ENCODE measurements at places on chromosomes 2 and 18.

- DNase-seq: no peak
Measured at GRCh38 chr18:39188278-39188677, 1622.7 kb upstream of the CELF4 start.

- DNase-seq: no peak
Measured at GRCh38 chr18:36355511-36355910, 58.0 kb downstream of the FHOD3 start.

DNA sequence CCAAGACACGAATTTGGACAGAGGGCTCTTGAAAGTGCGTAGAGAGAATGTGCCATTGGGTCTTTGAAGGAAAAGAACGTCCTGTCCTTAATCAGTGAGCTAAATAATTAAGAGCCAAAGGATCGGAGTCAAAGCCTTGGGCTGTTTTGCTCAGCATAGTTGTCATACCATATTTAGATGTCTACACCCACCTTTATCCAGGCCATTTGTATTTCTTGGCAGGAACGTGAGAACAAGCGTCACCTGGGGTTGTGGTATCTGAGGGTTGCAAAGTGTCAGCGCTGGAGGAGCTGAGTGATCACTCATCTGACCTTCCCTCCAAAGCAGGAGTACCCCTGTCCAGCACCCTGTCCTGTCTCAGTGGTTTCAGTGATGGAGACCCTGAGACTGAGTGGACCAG, 4.5 kb downstream of the LPIN1 start:
- no peak for DNase-seq

- peak; percentile 13 for DNase-seq
Measured at GRCh38 chr2:18752667-18753422, 163.5 kb upstream of the NT5C1B start.

DNA sequence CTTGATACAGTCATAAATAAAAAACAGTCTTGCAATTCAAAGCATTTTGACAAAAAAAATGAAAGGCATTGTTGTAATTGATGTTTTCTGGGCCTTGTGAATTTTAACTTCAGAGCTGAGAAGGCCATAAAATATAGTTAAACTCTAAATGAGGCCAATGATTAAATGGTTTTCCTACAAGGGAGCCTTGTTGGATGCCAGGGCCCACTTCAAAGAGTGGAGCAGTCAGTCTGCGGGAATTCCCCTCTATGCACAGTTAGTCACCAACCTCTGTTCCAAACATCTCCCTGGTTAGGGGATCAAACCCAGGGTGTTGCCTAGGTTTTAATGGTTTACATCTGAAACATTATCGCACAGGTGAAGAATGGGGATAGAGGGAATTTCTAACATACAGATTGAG, 143.4 kb downstream of the NCKAP5 start:
- no peak for DNase-seq

DNA sequence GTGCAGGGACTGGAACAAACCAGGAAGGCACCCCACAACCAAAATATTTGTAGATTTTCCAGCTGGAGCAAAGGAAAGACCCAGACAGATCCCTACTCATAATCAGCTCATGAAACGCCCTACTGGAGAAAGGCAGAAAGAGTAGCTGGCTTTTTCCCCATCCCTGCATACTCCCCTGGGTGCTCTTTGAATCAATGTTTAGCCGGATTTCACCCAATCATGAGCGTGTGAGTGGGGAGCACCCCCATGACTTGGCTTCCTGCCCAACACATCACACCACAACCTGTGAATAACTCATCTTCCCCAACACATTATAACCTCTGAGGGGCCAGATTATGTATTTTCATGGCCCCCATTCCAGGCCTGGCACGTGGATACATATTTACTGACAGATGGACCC, 35.1 kb upstream of the SLC14A1 start:
- no peak for DNase-seq

- DNase-seq: no peak
Measured at GRCh38 chr2:182496596-182496995, 69.8 kb upstream of the PDE1A start.

GRCh38 chr2:237711458-237712150, 84.2 kb downstream of the LRRFIP1 start:
- DNase-seq: no peak

DNA sequence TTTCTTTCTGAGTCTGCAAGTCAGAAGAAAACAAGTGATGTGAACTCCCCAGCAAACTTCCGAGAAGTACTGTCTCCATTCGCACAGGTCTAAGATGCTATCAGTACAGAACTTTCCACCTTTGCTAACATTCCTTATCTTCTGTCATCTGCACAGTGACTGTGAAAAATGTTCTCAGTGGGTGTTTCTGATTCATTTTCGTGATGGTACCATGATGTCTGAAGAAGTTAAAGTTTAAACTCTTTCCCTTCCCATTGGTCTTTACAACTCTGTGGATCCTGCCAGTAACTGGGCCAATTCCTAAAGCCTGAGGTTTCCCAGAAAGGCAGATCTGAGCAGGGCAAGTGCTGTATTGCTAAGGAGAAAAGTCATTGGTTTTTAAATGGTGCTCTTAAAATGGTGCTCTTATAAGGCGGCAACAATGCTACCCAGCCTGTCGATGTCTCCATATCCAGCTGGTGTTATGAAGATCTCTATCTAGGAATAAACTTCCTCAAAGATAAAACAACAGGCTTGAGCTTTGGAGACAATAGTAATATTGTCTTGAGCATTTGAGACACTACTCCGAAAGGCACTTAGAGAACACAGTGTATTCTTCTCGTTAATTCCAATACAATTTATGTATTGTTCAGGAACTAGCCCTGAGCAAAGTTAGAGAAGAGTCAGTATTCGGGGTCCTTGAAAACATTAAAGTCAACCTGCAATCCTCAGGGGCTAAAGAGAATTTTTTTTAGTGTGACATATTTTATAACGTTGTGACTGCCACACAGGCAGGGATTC, 232.3 kb downstream of the OSR1 start:
- DNase-seq: no peak

DNA sequence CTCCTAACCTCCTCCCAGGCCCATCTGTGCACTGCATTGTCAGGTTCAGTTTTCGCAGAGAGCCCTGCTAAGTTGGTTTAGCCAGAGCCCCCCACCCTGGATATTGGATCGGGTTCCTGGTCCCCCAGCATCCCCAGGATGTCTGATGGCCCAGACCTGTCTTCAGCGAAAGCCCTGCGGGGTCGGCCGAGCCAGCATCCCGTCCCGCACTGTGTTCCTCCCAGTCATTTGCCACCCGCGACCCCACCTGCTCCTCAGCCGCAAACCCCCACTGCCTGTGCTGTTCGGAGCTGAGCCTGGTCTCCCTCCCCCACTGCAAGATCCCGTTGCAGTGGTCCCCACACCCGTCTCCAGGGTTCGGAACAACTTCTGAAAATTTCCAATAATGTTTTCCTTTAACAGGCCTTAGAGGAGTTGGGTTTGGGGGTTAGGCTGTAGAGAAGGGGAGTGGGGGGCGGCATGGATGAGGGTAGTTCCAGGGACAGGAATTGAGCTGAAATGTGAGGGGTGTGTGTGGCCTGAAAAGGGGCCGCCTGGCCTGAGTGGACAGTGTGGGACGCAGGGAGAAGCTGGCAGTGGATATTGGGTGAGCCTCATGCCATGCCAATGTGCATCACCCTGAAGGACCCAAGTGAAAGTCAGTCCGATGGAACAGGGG, 1.6 kb upstream of the COPS9 start:
- no peak for DNase-seq

- DNase-seq: no peak
Measured at GRCh38 chr2:28201671-28202180, 190.9 kb upstream of the FOSL2 start.

- no peak for DNase-seq
Measured at GRCh38 chr2:84817239-84817655, 63.6 kb downstream of the TRABD2A start.

- DNase-seq: no peak
Measured at GRCh38 chr18:9736286-9736835, 28.3 kb downstream of the RAB31 start.

GRCh38 chr2:55951533-55951932, 28.0 kb upstream of the EFEMP1 start:
- DNase-seq: no peak

- no peak for DNase-seq
Measured at GRCh38 chr2:15377202-15377601, 183.9 kb downstream of the NBAS start.

- DNase-seq: no peak
Measured at GRCh38 chr2:224104668-224105386, 65.7 kb upstream of the SERPINE2 start.

GRCh38 chr2:19611491-19612332, 253.3 kb upstream of the OSR1 start:
- peak; percentile 73 for DNase-seq

GRCh38 chr18:42854558-42854957, 260.9 kb downstream of the RIT2 start:
- DNase-seq: no peak

GRCh38 chr2:109279243-109279860, 150.3 kb downstream of the SH3RF3 start:
- peak; percentile 52 for DNase-seq

DNA sequence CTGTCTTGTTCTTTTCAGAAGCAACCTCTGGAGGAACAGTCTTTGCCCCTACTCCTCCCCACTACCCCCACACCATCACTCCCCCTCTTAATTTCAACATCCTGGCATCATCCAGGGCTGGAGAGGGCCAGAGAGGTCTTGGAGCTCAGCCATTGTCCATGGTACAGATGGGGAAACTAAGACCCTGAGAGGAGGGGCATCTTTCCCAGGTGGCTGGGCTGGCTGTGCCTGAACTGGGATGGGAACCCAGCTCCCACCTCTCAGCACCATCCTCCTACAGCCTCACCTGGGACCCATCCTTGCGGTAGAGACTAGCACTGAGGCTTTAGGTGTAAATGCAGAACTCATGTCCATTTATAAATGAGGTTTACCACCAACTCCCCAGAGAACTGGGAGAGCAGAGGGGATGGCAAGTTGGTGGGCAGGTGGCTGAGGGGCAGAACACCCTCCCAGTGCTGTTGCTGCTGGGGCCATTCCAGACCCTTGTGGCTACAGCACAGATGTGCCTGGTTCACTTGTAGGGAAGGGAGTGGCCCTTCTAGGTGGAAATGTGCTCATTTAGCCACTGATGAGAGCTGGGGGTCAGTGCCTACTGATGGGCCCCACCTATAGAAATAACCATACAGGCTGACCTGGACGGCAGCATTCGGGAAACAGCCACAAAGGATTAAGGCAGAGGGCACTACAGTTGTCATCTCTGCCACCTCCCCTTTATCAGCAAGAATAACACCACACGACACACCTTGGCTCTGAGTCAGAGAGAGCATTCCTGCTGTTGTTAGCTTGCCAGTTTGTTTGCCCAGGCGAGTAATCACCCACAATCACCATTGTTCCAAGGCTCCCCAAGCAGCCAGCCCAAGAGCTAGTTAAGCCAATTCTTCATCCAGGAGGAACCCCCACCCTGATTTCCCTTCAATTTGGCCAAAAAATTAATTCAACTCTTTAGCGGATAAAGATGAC, 2.1 kb downstream of the MLPH start:
- DNase-seq: no peak

DNA sequence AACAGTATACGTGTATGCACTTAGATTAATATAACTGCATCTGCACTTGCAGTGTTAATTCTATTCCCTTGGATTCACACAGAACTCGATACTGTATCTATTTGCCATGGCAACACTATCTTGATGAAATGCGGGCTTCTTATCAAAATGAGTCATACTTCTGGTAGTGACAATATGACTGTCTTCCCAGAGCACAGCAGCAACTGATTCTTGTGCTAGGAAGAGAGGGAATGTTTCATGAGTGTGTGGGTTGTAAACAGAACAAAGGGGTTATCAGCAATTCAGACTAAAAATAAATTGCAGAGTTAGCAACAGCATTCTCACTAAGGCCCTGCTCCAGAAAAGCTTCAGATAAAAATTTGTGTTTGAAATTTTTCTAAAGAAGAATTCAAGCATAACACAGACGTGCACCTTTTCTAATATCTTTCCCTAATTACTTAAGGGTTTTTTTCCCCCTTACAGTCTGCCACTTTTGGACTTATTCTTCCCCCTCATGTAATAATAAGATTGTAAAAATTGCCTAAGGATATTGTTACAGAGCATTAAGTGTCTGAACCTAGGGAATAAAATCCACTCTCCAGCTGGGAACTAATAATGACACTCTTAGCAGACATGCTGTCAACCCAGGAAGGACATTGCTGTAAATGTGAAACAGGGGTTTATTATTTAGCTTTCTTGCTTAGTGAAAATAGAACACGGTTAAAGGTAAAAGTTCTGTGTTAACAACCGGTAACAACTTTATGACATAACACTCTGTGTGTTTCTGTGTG, 99.9 kb upstream of the SLC38A11 start:
- no peak for DNase-seq

- DNase-seq: no peak
Measured at GRCh38 chr2:160351956-160352355, 141.7 kb downstream of the RBMS1 start.

- no peak for DNase-seq
Measured at GRCh38 chr2:162697111-162697510, 141.5 kb downstream of the KCNH7 start.

GRCh38 chr18:48682768-48683167, 143.9 kb downstream of the CTIF start:
- DNase-seq: no peak

DNA sequence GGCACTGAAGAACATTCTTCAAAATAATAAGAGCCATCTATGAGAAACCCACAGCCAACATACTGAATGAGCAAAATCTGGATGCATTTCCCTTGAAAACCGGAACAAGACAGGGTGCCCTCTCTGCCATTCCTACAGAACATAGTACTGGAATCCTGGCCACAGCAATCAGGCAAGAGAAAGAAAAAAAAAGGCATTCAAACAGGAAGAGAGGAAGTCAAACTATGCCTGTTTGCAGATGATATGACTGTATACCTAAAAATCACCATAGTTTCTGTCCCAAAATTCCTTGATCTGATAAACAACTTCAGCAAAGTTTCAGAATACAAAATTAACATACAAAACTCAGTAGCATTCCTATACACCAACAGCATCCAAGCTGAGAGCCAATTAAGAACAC, 119.5 kb upstream of the PARD3B start:
- no peak for DNase-seq

DNA sequence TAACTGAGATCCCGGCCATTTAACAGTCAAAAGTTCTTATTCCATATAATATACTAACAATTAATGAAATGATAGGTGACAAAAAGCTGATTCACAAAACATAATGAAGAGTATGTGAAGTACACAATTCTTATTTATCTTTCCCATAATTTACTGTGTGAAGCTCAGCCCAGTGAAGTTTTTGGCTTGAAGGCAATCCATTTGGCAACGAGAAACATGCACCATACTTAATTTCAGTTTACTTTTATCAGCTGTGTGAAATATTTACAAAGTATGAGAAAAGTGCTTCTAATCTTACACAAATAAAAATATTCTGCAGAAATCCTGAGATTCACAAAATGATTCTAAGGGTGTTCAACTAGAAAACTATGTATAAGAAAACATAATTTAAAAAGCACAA, 12.3 kb downstream of the FAM98A start:
- DNase-seq: no peak

DNA sequence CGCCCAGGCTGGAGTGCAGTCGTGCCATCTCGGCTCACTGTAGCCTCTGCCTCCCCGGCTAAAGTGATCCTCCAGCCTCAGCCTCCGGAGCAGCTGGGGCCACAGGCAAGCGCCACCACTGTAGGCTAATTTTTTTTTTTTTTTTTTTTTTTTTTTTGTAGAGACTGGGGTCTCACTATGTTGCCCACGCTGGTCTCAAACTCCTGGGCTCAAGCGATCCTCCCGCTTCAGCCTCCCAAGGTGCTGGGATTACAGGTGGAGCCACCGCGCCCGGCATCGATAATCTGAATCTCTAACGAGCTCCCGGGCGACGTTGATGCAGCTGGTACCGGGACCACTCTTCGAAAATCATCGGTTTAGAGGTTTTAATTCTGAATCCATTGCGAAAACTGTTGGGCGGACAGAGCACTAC, 520 bp upstream of the CYP20A1 start:
- no peak for DNase-seq

GRCh38 chr18:24317370-24317769, 80.3 kb downstream of the OSBPL1A start:
- no peak for DNase-seq

Measured in HTR-8/SVneo (cell line).